Effector CD4-positive, alpha-beta T cell (primary cell): ENCODE measurements at places on chromosomes 7 and 10.

DNA sequence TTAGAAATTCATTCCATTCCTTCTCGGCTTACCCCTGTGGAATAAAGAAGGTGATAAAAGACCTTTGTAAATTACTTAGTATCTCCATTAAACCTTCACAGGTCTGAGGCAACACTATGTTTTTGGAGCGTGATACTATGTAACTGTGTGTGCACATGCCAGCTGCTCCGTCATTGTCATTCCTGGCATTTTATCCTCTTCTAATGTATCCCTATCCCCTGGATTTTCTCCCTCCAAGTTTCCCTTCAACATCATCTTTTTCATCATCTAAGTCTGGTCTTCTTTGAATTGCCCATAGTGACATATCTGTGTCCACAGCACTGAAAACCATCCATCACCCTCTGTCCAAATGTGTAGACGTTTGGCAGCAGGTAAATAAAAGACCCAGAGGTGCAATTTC is 125.7 kb downstream of the TEX36 start:
- no peak for DNase-seq

- no peak for DNase-seq
Measured at GRCh38 chr10:77857272-77857671, 69.3 kb downstream of the DLG5 start.

- no peak for DNase-seq
Measured at GRCh38 chr10:77350134-77350533, 287.5 kb downstream of the KCNMA1 start.

GRCh38 chr7:28375729-28376128 is 36.6 kb upstream of the CREB5 start:
- no peak for DNase-seq

- no peak for DNase-seq
Measured at GRCh38 chr10:122279725-122280141, 8.6 kb downstream of the BTBD16 start.

- DNase-seq = no peak
Measured at GRCh38 chr10:71782917-71783490, 9.7 kb upstream of the VSIR start.

DNA sequence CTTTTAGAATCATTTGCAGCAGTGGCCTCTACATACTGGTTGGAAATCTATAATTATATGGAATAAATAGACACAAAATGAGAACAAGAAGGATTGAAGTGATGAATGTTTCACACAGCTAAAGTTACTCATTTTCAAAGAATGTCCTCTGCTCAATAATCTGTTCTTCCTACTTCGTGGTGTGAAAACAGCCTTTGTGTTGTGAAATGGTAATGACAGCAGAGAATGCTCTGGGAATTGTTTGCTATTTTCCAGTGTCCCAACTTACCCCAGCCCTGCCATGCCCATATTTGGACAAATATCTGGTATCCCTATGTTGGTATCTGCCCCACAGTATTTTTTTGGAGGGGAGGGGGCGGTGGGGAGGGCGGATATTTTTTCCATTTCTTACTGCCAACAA is 130.4 kb downstream of the GLI3 start:
- no peak for DNase-seq

GRCh38 chr10:47183704-47184041 is 116.3 kb upstream of the GDF10 start:
- no peak for DNase-seq

DNA sequence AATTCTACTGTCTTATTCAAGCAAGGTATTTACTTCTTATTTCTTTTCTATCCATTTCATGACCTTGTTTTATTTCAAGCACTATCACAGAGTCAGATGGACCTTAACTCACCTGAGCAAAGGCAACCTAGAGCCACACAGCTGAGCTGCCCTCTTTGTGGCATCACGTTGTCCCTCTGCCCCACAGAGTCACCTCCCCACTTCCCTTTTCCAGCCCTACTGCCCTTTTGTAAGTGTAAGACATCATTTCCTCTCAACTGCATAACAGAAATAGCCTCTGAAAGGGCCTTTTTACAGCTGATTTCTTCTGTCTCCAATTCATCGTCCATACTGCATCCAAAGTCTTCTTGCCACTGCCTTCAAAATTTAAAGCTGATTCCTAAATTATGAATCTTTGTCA is 946.0 kb downstream of the NRG3 start:
- DNase-seq = no peak

- DNase-seq = no peak
Measured at GRCh38 chr7:43148161-43148731, 35.8 kb downstream of the HECW1 start.

DNA sequence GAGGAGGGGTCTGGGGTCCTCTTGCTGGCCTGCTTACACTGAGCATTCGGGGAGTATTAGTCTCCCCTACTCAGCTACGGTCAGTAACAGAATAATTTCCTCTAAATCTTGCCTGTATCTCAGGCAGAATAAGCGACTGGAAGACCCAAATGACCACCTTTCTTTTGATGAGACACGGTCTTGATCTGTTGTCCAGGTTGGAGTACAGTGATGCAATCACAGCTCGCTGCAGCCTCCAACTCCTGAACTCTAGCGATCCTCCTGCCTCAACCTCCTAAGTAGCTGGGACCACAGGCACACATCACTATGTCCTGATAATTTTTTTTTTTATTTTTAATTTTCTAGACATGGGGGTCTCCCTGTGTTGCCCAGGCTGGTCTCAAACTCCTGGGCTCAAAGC is 17.2 kb downstream of the CCL24 start:
- DNase-seq = no peak

GRCh38 chr7:47407821-47408674 is 173.9 kb downstream of the TNS3 start:
- DNase-seq = no peak

- no peak for DNase-seq
Measured at GRCh38 chr7:95209276-95209675, 115.1 kb downstream of the PON1 start.

- no peak for DNase-seq
Measured at GRCh38 chr10:122130474-122131110, 140.5 kb upstream of the BTBD16 start.

- no peak for DNase-seq
Measured at GRCh38 chr10:51615764-51616298, 83.6 kb downstream of the CSTF2T start.

DNA sequence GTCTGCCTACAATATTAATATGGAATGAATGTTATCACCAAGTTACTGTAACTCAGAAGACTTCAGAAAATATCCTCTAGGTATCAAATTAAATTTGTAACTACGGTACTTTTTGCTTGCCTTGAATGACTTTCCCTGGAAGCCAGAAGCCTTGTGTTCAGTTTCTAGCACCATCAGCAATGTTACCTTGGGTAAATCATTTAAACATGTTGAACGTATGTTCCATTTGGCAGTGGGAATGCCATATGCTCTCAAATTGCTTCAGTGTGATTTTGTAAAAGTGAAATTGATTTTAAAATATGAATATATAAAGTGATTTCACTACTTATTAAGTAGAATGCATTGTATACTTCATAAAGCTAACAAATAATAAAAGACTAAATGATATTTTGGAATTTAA is 11.2 kb downstream of the RPA3 start:
- no peak for DNase-seq

- DNase-seq = no peak
Measured at GRCh38 chr7:94540428-94540827, 30.8 kb downstream of the CASD1 start.

- no peak for DNase-seq
Measured at GRCh38 chr10:93065675-93066543, 5.3 kb downstream of the CYP26C1 start.

DNA sequence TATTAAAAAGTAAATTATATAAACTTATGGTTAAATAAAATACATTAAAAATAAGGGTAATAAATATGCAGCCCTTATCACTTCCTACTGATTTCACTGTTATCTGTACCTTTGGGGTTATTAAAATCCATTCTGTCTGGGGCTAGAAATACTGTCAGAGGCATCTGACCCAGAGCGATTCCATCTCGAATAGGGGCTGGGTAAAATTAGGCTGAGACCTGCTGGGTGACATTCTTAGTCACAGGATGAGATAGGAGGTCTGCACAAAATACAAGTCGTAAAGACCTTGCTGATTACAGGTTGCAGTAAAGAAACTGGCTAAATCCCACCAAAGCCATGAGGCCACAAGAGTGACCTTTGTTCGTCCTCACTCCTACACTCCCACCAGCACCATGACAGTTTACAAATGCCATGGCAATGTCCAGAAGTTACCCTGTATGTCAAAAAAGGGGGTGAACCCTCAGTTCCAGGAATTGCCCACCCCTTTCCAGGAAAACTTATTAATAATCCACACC is 77.6 kb downstream of the COBL start:
- DNase-seq = no peak

GRCh38 chr7:108097703-108098102 is 32.5 kb downstream of the LAMB4 start:
- DNase-seq = no peak

- DNase-seq = no peak
Measured at GRCh38 chr7:114242992-114243507, 171.6 kb upstream of the FOXP2 start.

GRCh38 chr7:158228986-158229385 is 358.6 kb downstream of the PTPRN2 start:
- DNase-seq = no peak

DNA sequence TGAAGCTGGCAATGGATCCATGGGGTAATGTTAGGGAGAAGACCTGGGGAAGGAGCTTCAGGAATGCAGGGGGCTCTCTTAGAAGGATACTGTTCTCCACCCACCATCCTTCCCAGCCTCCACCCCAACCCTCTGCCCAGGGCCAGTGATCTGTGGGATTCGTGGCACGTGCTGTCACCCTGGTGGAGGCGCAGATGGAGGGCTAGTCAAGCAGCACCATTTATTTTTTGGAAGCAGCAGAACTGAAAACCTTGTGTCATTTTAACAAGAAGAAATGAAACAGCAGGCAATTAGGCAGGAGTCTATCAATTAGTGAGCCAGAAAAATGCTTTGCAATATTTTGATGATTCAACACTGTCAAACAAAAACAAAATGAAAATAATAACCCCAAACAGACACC is 155.9 kb downstream of the SH2D4B start:
- DNase-seq = no peak

GRCh38 chr10:74973741-74974392 is 137.6 kb upstream of the SAMD8 start:
- DNase-seq = no peak

DNA sequence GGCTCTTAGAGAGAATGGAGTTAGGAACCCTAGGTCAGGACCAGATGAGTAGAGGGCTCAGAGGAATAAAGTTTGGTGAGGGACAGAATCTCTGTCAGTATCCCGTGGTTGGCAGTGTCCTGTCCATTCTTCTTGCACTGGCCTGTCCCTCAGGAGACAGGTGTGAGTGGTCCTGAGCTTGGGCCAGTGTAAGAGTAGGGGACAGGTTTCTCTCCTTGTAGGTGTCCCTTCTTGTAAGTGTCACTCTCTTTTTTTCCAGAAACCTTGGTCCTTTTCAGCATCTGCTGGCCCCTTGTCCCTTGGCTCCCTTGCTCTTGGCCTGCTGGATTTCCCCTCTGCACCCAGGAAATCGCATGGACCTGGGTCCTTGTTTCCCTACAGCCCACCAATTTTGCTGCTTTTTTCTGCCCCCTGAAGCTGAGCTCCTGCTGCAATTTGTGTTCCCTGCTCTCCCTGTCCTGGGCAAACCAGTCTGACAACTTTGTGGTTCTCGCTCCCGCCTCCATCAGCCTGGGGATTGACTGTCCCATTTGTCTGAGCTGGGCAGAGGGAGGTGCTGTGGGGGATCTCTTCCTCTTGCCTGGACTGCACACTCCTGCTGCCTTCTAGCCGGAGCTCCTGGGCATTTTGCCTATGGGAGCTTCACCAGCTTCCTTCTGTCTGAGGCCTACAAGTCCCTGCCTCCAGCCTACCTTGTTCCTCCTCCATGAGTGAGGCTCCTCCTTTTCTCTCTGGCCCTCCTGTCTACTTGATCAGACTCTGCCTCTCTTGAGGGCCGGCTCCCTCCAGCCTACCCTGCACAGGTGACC is 6.5 kb downstream of the TSPAN14 start:
- no peak for DNase-seq

- no peak for DNase-seq
Measured at GRCh38 chr7:21414795-21415393, 13.0 kb upstream of the SP4 start.

GRCh38 chr10:121531076-121531829 is 67.0 kb downstream of the FGFR2 start:
- DNase-seq = no peak

DNA sequence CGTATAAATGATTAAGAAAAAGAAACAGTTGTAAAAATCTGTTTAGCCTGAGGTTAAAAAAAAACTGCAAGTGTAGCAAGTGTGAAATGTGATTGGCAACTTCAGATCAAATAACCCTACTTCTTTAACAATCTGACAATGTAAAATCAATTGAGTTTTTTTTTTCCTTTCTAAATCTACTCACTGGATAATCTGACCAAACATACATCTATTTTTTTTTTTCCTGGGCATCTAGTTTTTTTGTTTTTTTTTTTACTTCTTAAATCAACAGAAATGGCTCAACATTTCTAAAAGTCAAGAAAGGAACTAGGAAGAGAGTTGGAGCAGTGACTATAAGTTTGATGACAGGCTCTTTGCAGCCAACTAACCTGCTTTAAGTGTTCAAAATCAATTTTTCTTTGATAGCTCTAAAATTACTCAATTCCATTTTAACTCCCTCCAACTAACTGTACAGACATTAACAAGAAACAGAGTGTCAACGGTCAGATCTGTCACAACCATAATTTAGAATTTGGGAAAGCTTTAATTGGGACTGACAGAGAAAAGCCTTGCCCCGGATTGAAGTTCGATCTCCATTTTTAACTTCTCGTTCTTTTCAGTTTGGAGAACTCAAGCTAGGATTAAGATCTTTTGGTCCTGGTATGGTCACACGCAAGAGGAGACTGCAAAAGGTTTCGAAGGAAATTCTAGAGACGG is 1.2 kb downstream of the ARL3 start:
- DNase-seq = no peak
